Iris pigment epithelial cell (primary cell): ENCODE measurements at places on chromosomes 13 and 19.

- DNase-seq, result no peak
These were observed 76.5 kb downstream of the LATS2 start for GRCh38 chr13:20984879-20985278.

- no peak for DNase-seq
These were observed 58.9 kb downstream of the RFC3 start for GRCh38 chr13:33876716-33877394.

DNA sequence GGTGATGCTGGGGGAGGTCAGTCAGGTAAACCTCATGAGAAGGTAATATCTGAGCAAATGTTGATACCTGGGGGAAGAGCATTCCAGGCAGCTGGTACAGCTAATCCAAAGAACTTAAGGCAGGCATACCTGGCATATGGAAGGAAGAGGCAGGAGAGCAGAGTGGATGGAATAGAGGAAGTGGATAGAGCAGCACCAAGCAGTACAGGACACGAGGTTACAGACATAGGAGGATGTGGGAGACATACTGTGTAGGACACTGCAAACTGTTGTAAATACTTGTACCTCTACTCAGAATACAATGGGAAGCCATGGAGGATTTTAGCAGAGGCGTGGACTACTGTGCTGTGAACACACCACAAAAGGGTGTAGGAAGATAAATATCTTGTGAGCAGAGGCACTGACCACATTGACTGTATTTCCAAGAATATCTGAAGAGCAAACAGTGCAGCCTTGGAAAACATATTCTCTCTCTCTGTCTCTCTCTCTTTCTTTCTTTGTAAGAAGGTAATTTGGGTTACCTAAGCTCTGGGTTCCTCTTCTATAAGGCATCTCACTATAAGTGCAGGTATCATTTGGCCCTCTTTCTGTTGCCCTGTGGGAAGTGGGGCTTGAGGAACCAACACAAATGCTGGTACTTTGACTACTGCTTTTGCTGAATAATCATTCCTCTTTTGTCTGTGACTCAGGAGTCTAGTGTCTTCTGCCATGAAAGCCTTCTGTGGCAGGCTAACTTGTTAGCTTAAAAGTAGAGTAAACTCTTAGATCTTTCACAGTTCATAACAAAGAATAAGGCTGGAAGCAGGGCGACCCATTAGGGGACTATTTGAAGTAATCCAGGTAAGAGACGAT, 238.0 kb downstream of the VWA8 start:
- no peak for DNase-seq

DNA sequence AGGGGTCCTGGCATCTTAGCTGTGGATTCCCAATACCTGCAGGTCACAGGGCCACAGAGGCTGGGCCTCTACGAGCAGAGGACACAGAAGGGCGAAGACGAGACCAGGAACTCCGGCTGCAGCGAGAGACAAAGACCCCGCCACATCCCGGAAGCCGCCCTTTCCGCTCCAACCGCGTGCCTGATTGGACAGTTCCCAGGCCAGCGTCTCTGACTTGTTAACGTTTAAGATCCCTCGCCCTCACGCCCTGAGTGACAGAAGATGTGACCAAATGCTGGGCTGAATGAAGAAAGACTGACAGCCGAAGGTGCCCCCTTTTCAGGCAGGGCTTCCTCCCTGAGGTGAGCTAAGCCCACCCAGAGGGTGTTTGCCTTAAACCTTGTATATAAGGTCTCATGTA, at the start of gene ZNF98:
Gene ZNF98 (minus strand): TSS at position 136 of the 400 bp plus-strand sequence. CDS start 122 bp downstream, at position 14.
- peak; percentile 8 for DNase-seq

- peak; percentile 78 for DNase-seq
These were observed 2.1 kb downstream of the MAST1 start for GRCh38 chr19:12840091-12841079.
